Memory B cell (primary cell): ENCODE measurements at places on chromosomes 12 and 14.

- no peak for DNase-seq
Observed at GRCh38 chr12:116142936-116143898, 134.3 kb downstream of the MED13L start.

GRCh38 chr12:116339062-116339461 lies 61.6 kb upstream of the MED13L start:
- DNase-seq: no peak

GRCh38 chr12:120980800-120981368 lies 2.5 kb downstream of the HNF1A start:
- DNase-seq: no peak

DNA sequence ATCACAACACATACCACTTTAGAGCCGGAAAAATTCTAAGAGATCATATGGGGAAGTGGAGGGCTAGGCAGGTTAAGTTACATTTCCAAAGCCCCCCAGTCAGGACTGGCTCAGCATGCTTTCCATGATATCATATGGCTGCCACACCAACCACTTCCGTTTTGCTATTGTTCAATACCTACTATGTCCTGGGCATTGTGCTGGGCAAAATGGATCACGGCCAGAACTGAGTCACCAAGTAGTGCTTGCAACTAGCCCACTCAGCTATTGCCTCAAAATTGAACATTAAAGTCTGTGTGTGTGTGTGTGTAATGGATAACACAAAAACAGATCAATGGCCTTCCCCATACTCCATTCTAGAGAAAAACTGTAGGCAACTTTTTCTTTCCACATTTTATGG lies 22.7 kb downstream of the WIF1 start:
- no peak for DNase-seq

GRCh38 chr14:81669308-81669707 lies 135.7 kb upstream of the SEL1L start:
- DNase-seq: no peak

DNA sequence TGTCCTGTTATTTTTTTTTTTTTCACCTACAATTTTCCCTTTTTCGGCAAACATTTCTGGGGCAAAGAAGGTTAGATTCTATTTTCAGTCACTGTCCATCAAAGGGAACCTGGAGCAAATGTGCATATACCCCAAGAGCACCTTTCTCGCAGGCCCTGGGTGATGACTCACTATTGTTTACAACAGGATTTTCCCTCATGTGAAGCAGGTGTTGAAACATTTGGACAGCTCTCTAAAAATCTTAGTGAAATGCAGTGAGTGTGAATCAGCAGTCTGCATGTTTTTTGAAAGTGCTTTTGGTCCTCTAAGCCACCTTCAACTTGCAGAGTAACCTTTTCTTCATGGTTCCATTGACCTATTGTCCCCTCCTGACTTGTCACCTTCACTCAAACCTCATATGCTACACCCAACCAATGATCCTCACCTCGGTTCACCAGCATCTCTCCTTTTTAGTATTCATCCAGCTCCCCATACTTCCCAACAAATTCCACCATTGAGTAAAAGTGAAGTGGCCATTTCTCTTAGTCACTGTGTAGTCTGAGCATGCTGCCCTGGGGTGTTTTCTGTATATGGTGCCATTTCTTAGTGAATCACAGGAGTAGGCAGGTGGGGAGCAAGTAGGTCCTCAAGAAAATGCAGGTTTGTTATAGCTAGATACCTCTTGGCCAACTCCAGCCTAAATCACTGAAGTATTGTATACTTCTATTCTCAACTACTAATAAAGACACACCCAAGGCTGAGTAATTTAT lies 260.2 kb downstream of the BMP4 start:
- no peak for DNase-seq

DNA sequence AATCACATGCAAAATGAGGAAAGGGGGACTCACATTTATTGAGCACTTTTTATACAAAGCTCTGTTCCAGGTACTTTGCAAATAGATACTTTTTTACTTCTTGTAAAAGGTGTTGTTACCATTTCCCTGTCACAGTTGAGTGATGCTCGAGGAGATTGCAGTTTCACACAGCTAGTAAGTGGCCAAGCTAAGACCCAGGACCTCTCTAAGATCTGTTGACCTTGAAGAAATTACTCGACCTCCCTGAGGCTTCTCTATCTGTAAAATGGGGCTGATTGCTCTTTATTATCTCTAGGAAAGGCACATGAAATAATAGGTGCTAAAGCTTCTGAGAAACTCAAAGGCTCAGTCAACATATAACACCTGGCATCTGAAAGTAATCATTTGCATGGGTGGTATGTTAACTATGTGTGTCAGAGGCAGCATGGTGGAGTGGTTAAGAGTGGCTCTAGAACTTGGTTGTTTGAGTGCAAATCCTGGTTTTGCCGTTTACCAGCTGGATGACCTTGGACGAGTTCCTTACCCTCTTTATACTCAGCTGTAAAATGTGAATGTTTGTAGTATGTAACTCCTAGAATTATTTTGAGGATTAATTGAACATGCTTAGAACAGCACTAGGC lies 41.5 kb downstream of the IFT81 start:
- DNase-seq: no peak

DNA sequence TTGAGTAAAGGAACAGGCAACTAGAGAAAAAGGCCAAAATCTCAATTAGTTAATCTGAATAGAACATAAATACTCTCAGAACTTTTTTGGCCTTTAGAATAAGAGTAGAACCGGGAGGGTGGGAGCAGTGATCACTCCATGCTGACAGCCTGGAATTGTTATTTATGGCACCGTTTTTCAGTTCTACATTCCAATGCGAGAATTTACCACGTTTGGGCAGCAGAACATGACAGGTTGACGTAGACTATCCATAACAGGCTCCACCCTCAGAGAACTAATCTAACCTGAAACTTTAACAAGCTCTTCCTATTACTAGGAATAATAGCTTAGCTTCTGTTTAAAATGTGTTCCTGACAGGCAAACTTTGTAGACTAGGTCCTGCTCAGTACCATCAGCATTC lies 379.1 kb downstream of the SEC23A start:
- no peak for DNase-seq
